ENCODE measurements at places on chromosomes 6 and 20. TPM values are rescaled to one million over a fixed set of nuclear protein-coding genes. Genes with fewer than 3 reads are reported as not detected.

Gene VSTM2L
- total RNA-seq: 0.68 TPM

Gene SMOC2
- total RNA-seq: 424 TPM

Gene AARS2
- 6.0 TPM for total RNA-seq

Gene ABHD16B
- not detected for total RNA-seq

Gene TBX18
- 85.4 TPM for total RNA-seq

Gene TRMT6
- 5.0 TPM for total RNA-seq

Gene TAP2
- 17.3 TPM for total RNA-seq

Gene LHFPL5
- not detected for total RNA-seq

Gene C6orf132
- 2.4 TPM for total RNA-seq

Data from thoracic aorta (tissue), 2 donors.